ENCODE measurements at places on chromosomes 7 and 10.

- no peak for DNase-seq
These were observed 545 bp downstream of the GIGYF1 start for GRCh38 chr7:100693312-100694097.

GRCh38 chr10:79286318-79286951 lies 60.8 kb upstream of the PPIF start:
- DNase-seq = no peak

DNA sequence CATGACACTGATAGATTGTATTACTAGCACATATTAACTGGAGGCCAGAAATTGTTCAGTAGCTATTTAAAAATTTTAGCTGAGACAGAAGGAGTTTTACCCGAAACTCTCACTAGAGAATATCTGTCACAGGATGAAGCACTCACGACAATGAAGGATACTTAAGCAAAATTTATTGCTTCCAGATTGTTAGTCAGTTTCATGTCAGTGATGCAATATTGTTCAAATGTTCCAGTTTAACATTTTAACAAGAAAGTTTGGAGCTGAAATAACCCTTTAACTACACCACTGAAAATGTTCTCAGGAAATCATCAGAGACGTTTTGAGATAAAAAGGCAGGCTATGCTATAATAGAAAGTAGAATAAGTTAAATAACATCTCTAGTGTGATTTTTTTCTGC lies 15.0 kb upstream of the CADPS2 start:
- no peak for DNase-seq

- DNase-seq = no peak
These were observed 32.1 kb downstream of the LOXL4 start for GRCh38 chr10:98235846-98236245.

- DNase-seq = no peak
These were observed 30.2 kb downstream of the DHTKD1 start for GRCh38 chr10:12098966-12099365.

GRCh38 chr7:44045226-44046014 lies 918 bp downstream of the DBNL start:
- no peak for DNase-seq

DNA sequence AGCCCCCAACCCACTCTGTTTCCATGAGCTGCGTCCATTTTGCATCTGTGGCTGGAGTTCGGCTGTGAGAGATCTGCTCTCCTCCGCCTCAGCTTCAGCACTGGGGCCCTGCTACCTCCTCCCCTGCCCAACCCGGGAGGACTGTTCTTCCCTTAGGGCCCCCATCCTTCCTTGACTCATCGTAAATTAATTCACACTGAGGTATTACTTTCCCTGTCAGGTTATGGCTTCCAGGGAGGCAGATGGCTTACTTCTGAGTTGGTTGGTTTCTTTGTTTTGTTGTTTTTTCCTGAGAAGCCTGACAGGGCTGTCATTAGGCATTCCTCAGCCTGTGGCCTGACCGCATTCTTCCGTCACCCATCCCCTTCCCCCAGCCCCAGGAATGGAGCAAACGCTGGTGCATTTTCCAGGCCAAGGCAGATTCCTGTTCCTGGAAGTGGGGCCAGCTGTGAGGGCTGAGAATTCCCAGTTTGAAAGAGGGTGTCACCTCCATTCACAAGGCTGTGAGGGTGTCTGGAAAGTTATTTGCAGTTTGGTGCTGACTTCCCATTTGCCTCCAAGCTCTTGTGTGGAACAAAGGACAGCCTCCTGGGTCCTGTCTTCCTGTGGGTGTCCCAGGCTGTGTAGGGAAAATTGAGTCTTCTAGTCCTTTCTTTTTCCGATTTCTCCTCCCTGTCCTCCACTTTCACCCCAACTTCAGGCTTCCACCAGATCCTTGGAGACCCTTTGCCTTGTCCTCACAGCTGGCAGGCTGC lies 11.7 kb downstream of the CPA5 start:
- peak; percentile 80 for DNase-seq

DNA sequence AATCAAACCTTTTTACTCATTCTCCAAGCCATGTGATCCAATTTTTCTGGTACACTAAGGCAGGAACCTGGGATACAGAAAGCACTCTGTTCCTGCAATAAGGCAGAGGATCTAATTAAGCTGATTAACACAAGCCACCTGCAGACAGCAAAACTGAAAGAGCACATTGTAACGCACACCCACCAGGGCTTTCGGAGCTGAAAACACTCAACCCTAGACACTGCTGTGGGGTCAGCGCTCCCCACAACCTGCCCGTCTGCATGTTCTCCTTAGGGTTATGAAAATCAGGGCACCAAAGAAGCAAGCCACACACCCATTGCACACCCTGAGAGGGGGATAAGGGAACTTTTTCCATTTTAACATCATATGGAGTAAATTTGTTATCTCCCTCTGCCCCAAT lies 1022.2 kb upstream of the LRRTM3 start:
- DNase-seq = no peak

DNA sequence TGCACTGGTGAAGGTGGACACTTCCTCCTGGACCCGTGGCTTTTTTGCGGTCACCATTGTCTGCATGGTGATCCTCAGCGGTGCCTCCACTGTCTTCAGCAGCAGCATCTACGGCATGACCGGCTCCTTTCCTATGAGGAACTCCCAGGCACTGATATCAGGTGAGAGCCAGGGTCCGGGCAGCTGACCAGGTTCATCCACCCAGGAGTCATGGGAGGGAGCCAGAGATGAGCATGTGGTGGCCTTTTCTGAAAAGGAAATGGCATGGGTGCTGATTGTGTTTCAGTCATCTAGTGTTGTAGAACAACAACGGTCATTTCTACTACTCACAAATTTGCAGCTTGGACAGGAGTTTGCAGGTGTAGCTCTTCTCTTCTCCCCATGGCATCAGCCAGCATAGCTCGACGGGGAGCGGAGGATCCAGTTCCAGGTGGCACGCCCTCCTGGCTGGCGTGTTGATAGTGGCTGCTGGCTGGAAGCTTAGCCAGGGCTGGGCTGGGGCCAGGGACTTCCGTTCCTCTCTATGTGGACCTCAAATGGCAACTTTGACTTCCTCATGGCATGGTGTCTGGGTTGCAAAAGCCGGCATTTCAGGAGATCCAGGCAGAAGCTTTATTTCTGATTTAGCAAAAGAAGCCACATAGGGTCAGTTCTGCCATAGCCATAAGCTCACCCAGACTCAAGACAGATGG lies 32.7 kb downstream of the SLC29A3 start:
- no peak for DNase-seq

DNA sequence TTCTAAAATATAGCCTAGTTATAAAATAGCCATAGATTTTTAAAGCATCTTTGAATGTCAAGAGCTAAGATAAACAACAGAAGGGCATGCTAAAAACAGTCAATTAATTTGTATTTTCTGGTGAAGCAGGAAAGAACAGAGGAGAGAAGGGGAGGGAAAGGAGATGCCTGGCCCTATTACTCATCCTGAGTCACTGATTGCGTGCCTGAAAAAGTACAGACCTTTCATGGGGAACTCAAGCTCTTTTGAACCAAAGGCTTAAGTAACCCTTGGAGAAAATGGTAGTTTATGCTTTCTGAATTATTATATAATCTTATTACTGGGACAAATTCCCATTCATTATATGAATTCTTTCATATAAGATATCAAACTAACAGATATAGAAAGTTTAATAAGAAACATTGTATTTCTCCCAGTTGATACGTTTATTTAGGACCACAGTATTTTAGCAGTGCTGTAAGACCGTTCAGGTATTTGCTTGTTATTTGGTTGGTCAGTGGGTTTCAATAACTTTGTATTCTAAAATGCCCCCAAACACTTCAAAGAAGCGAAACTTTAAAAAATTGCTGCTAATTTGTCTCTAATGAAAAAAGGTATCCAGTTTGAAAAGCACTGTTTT lies 151.3 kb downstream of the HGF start:
- no peak for DNase-seq

DNA sequence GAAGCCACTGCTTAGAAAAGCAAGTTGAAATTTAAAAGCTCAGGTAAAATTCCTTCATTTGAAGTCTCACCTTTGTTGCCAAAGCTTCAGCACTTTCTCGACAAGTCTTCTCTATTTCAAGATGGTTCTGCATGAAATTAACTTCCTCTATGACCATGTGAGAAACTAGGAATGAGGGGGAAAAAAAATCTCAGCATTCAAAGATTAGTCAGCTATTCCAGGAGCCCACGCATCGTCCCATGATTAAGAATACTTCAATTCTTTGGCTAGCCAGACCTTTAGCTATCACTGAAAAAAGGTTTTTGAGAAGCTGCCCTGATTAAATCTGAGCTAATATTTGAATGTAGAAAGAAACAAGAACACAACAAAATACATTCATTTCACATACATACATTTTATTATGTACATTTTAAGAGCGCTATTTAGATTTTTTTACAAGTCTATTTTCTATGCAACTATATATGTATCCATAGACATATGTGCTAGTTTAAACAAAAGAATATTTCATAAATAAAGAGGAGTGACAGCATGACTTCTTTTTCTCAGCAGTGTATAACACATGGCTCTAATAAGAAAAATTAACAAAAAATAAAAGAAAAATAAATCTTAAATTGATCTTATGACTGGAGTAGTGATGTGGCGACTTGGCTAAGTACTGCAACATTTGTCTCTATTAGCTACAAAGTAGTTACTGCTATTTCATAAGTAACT lies 44.8 kb downstream of the SHTN1 start:
- DNase-seq = no peak

GRCh38 chr10:2703953-2704352 lies 363.4 kb upstream of the PFKP start:
- DNase-seq = no peak

DNA sequence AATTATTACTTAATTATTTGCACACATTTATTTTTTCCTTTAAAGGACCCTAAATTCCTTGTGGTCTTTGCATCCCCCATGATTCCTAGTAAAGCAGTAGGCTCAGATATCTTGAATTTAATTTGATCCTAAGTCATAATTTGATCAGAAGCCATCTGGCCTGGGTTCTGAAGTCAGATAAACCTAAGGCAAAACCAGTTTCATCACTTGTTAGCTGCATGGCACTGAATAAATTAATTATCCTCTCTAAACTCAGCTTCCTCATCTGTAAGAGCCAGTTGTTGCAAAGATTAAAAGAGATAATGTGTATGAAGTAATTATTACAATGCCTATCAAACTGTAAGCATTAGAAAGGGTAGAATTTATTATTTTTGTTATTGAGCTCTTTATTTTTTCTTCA lies 293.1 kb downstream of the GRM8 start:
- no peak for DNase-seq

- DNase-seq = no peak
These were observed 102.3 kb upstream of the NUPR2 start for GRCh38 chr7:56218510-56218909.

- DNase-seq = no peak
These were observed 210.6 kb downstream of the TPST1 start for GRCh38 chr7:66415659-66416265.

DNA sequence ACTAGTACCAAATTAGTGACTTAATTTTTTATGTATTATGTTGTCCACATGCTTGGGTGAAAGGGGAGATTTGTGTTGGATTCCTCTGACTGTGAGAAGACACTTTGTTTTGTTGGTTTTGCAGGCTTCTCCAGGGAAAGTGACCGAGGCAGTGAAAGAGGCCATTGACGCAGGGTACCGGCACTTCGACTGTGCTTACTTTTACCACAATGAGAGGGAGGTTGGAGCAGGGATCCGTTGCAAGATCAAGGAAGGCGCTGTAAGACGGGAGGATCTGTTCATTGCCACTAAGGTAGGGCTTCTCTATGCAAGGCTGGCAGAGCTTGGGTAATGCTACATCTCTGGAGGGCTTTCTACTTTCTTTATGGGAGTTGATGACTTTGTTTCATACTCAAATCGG lies 4.5 kb downstream of the AKR1E2 start:
- DNase-seq = no peak

DNA sequence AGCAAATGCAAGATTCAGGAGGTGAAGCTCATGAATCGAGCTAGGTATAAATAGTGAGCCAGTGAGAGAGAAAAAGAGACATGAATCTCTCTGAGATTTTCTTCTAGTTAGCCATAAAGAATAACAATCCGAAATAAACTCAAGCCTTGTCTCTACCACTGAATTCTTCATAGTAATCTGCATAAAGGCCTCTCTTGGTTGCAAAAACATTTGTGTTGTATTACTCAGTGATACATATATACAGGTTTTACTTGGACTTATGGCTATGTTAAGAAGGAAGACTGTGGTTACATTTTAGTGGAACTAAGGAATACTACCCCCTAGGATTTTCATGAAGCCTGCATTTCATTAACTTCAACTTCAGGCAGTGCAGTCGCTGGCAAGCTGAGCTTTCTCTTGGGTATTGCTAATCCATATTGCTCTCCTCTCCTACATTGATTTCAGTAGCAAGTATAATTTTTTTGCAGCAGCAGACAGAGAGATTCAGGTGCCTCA lies 72.7 kb upstream of the TRIL start:
- DNase-seq = no peak

DNA sequence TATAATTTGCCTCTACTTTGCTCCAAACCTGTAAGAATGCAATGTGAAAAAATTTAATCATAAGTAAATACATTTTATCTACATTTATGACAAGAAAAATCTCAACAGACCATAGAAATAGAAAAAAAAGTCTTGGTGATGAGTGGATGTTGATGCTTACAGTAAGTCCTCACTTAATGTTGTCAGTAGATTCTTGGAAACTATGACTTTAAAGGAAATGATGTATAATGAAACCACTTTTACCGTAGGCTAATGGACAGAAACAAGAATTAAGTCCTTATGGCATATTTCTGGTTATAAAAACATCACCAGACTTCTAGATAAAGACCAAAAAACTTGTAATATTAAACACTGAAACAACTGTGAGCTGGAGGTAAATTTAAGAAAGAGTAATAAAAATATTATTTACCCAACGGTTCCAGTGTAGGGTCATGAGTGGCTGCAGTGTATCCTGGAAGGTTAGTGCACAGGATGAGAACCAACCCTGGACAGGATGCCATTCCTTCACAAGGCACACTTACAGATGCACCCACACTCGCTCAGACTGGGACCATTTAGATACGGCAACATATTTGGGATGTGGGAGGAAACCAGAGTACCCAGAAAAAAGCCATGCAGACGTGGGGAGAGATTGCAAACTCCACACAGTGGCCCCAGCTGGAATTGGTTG lies 76.3 kb downstream of the GLCCI1 start:
- no peak for DNase-seq

DNA sequence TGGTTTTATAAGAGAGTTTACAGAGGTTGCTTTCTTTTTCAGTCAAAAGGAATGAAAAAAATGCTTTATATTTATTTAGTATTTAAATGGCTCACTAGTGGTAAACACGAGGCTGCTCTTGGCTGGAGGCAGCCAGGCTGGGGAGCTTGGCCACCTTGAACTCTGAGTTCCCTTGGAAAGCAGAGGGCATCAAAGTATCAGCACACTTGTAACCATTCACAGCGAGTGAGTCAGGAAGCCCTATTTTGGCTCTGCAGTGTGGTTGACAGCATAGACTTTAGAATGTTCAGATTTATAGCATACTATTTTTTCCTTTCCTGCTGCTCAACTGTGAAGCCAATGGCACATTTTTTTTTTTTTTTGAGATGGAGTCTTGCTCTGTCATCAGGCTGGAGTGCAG lies 51.6 kb downstream of the CYCS start:
- no peak for DNase-seq

GRCh38 chr10:59405235-59405634 lies 42.9 kb upstream of the FAM13C start:
- DNase-seq = no peak

- DNase-seq = no peak
These were observed 602.1 kb upstream of the FOXK1 start for GRCh38 chr7:4079956-4080355.

GRCh38 chr10:86657011-86657395 lies 2.7 kb downstream of the OPN4 start:
- no peak for DNase-seq

GRCh38 chr10:24318517-24318916 lies 109.6 kb downstream of the KIAA1217 start:
- DNase-seq = no peak

GRCh38 chr7:12488341-12488740 lies 82.2 kb upstream of the SCIN start:
- no peak for DNase-seq
